ENCODE measurements at places on chromosomes 7 and 10.

DNA sequence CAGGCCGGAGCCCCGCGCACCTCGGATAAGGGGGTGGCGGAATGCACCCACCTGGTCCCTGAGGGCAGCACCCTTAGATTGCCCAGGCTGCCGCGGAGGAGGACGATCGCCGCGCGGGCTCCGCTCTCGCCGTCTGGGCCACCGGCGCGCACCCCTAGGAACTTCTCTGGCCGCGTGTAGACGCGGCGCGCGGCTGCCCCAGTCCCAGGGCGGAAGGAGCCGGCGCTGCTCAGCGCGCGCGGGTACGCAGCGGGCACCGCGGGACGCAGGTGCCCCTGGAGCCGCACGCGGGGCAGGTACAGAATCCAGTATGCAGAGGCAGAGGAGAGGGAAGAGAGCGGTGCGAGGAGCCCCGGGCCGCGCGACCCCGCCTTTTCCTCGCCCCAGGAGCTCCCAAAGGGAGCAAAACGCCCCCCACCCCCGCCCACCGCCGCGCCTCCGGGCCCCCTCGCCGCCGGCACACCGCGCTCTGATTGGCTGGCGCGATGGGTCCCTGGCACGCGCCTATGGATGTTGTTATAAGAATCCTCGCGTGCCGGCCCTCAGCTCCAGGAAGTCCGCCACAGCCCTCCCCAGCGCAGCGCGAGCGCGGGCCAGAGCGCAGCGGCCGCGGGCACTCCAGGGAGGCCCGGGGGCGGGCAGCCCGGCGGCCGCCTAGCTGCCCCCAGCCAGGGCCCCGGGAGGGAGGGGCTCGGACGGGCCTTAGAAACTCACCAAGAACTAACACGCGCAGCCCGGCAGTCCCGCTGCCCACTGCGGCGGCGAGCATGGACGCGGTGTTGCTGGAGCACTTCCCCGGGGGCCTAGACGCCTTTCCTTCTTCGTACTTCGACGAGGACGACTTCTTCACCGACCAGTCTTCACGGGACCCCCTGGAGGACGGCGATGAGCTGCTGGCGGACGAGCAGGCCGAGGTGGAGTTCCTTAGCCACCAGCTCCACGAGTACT, at the start of gene PTF1A:
Gene PTF1A, plus strand, starts transcription at position 549 of the 948 bp plus-strand sequence. Its CDS starts 219 bp downstream, at position 768.
- no peak for DNase-seq

GRCh38 chr10:132168571-132169030, 18.1 kb upstream of the DPYSL4 start:
- no peak for DNase-seq

- no peak for DNase-seq
Measured at GRCh38 chr7:30200591-30200990, 65.8 kb downstream of the MTURN start.

- no peak for DNase-seq
Measured at GRCh38 chr7:148911626-148912025, 27.5 kb upstream of the EZH2 start.

DNA sequence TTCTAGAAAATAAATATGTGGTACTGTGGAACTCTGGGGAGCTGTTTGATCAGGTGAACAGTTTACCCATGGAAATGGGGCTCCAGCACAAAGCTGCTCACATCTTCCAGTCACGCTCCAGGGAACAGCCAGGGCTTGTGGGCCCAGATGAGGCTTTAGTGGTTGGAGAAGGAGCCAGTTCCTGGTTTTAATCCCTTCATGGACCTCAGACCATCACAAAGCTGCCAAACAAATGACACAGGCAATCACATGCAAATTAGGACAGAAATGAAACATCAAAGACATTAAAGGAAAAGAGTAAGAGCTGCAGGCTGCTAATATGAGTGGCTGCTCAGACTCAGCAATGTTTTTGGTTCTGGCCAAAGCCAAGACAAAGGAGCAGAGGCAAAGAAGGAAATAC, 2.2 kb upstream of the ATP6V0E2 start:
- no peak for DNase-seq

DNA sequence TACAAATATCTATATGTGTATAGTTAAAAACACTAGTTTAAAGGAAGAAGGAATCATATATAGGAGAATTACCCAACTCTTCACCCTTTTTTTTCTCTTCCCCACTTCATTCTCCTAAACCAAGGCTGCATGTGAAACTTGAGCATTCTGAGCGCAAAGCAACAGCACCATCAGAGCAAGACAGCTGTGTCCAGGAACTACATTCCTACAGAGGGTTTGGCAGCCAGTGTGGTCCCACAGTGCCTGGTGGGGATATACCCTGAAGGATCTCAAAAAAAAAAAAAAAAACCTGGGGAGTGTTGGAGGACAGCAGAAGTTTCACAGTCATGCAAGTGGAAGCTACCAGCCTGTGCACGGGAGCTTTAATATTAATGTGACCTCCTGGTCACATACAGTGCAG, 310.4 kb downstream of the CTNNA3 start:
- no peak for DNase-seq

- no peak for DNase-seq
Measured at GRCh38 chr7:71627651-71628050, 495.7 kb downstream of the GALNT17 start.

- no peak for DNase-seq
Measured at GRCh38 chr10:7738536-7739407, 35.7 kb downstream of the ITIH2 start.

DNA sequence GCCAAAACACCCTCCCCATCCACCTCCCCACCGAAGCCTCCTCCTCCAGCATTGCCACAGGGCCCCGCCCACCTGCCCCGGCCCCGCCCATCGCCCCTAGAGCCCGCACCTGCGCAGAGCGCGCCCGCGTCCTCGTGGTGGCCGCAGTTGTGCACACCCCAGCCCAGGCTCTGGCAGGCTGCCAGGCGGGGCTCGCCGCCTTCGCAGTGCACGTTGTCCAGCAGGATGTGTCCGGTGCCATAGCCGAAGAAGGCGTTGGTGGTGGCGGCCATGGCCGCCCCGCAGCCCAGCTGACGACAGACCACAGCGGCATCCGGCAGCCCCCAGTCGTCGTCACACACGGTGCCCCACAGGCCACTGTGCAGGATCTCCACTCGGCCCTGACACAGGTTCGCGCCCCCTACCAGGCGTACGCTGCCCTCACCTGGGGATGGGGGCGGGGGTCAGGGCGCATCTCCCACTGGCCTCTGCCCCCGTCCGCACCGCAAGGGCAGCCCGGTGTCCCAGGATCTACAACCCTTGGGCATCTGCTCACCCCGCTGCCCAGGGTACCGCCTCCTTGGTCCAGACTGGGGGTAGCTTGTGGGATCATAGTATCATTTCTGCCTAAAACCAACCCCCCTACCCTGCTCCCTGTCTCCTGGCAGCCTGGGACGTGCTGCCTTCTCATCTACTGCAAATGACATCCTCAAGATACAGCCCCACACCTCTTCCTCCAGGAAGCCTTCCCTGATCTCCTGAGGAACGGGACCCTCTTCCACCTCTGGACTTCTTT, 11.9 kb downstream of the SSC4D start:
- DNase-seq = peak; percentile 66

DNA sequence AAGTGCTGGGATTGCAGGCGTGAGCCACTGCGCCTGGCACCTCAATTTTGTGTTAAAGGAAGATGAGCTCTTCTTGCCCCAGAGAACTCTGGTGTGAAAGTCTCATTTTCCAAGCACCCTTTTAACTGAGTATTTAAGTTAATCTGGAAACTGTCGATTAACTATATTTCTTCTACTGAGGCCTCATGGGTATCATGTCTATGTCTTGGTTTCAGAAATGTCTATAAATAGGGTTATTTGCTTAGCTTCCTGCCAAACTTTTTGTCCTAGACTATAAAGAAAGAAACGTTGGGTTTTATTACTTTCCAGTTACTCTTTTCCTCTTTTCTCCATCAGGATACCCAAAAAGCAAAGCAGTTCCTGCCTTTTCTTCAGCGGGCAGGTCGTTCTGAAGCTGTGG, 102.4 kb downstream of the LRRC4 start:
- DNase-seq = no peak

- DNase-seq = no peak
Measured at GRCh38 chr10:121525251-121526134, 72.8 kb downstream of the FGFR2 start.

- no peak for DNase-seq
Measured at GRCh38 chr10:71780719-71781118, 7.4 kb upstream of the VSIR start.

GRCh38 chr7:84812021-84812420, 374.8 kb downstream of the SEMA3D start:
- no peak for DNase-seq

- no peak for DNase-seq
Measured at GRCh38 chr7:28711114-28711513, 247.0 kb downstream of the TRIL start.

- DNase-seq = no peak
Measured at GRCh38 chr7:151384352-151384697, 25.5 kb downstream of the WDR86 start.

GRCh38 chr7:84073186-84073875, 121.3 kb downstream of the SEMA3A start:
- no peak for DNase-seq

DNA sequence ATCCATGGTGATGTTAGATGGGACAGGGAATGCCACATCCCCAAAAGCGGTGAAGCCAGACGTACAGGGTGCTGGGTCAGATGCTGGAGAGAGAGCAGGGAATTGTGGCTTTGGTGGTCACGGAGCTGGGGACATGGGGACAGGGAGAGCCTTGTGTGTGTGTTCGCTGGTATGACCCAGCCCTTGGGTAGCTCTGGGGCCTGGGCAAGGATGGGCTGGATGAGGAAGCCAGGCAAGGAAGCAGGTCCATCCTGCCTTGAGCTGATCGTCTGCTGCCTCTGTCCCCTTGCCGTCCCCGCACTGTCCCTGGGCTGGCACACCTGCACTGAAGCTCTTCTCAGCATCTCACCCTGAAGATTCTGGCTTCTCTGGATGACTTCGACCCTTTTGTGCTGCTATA, 15.4 kb upstream of the CLDN4 start:
- DNase-seq = no peak

- no peak for DNase-seq
Measured at GRCh38 chr10:42802876-42803275, 20.3 kb downstream of the BMS1 start.

DNA sequence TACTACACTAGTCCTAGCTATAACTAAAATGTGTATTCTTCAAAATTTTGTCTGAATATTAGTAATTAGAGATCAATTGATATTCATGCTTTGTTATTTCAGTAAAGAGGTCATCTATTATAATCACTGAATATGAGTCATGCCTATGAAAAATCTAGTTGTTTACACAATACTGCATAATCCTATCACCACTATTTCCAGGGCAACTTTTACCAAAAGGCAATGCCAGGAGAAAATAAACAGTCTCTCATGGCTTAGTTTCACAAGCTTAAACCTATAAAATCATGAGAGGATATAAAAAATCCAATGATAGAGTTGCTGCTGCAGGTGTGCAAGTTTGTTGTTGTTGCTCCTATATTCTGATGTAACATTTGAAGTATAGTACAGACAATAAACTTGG, 149.9 kb upstream of the COL1A2 start:
- no peak for DNase-seq

DNA sequence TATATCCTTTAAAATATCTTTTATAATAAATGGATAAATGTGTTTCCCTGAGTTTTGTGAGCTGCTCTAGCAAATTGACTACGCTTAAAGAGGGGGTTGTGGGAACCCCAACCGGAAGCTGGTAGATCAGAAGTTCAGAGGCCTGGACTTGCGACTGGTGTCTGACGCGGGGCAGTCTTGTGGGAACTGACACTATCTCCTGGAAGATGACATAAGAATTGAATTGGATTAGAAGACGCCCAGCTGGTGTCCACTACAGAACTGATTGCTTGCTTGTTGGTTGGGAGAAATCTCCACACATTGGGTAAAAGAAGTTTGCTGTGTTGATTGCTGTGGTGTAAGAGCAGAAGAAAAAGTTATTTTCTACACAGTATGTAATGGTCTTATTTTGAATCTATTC, 51.1 kb upstream of the AHR start:
- no peak for DNase-seq

- DNase-seq = no peak
Measured at GRCh38 chr7:120273476-120273975, 551 bp downstream of the KCND2 start.

GRCh38 chr7:832968-833424, 720 bp downstream of the SUN1 start:
- DNase-seq = no peak

- DNase-seq = no peak
Measured at GRCh38 chr7:27133409-27134231, 3.1 kb upstream of the HOXA4 start.

DNA sequence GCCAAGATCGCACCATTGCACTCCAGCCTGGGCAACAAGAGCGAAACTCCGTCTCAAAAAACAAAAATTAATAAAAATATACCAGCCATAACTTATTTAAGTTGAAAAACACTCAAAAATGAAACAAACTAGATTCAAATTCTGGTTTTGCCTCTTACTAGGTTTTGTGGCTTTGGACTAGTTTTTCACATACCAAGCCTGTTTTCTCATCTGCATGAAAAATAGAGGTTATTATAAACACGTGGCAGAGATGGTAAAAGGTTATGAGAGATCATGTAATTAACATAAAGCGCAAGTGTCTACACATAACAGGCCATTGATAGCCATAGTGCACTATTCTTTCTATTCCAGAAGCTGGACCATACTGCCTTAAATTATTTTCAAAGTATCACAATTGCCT, 35.5 kb upstream of the CABCOCO1 start:
- no peak for DNase-seq

GRCh38 chr7:88866265-88866863, 70.8 kb upstream of the TEX47 start:
- no peak for DNase-seq

GRCh38 chr7:141014524-141015395, at the start of gene MRPS33:
Gene MRPS33, minus strand, starts transcription at chr7:141014952. Its CDS starts 4,319 bp downstream, at chr7:141010633.
- DNase-seq = peak; percentile 88

- no peak for DNase-seq
Measured at GRCh38 chr7:76051840-76052239, 3.9 kb downstream of the MDH2 start.

DNA sequence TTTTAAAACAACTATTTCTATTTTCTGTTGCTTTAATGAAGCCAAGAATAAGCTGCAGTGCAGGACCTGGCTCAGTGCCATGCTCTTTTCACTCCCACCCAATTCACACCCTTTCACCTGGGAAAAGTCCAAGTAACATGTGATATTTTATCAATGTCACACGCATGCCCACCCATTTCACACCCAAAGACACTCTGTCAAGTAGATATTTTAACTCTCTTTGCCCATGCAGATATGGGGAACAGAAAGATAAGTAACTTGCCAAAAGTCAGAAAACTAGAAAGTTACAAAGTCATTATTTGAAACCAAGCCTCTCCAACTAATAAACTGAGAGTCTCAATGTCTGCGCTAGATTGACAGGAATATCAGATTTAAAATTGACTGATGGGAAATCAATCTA, 706.7 kb upstream of the PHF14 start:
- DNase-seq = no peak
